ENCODE measurements at places on chromosomes 5 and 9.

DNA sequence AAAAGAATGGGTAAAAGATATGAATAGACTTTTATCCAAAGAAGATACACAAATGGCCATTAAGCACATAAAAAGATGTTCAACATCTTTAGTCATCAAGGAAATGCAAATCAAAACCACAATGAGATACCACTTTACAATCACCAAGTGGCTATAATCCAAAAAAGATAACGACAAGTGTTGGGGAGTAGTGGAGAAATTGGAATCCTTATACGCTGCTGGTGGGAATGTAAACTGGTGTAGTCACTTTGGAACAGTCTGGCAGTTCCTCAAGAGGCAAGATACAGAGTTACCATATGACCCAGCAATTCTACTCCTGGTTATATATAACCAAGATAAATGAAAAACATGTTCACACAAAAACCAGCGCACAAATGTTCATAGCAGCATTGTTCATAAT, 234.9 kb downstream of the SPATA31D1 start:
- DNase-seq: no peak

GRCh38 chr5:1907616-1908015, 24.9 kb upstream of the IRX4 start:
- DNase-seq: no peak

DNA sequence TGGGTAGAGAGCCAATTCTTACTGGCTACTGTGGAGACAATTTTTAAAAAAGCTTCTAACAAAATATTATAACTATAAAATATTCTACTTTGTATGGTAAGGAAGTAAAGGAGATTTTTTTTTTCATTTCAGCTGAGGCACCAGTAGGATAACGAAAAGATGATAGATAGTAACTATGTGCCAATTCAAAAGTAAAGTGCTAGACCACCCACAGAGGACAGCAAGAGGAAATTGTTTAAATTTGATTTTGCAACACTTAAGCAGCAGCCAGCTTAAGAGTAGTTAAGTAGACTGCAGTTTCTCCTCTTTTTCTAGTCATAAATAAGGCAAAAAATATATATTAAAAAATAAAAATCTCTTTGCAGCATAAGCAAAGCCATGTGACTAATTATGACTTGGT, 1539.3 kb upstream of the ACO1 start:
- DNase-seq: no peak

DNA sequence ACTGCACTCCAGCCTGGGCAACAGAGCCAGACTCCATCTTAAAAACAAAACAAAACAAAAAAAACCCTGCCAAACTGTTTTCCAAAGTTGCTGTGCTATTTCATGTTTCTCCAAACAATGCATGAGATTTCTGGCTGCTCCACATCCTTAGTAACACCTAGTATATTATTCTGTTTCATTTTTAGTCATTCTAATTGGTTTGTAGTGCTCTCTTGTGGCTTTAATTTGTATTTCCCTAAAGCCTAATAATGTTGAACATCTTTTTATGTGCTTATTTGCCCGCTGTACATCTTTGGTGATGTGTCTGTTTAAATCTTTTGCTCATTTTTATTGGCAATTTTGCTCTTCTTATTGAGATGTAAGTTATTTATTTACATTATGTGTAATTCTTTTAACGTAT, 18.4 kb upstream of the TTC1 start:
- no peak for DNase-seq

All from hematopoietic multipotent progenitor cell treated with erythropoietin and hydrocortisone succinate and interleukin-3 and kit ligand, for 6 days (in vitro differentiated cells).